Left lung (tissue), 14 donors: ENCODE measurements at places on chromosomes 1 and 21.

DNA sequence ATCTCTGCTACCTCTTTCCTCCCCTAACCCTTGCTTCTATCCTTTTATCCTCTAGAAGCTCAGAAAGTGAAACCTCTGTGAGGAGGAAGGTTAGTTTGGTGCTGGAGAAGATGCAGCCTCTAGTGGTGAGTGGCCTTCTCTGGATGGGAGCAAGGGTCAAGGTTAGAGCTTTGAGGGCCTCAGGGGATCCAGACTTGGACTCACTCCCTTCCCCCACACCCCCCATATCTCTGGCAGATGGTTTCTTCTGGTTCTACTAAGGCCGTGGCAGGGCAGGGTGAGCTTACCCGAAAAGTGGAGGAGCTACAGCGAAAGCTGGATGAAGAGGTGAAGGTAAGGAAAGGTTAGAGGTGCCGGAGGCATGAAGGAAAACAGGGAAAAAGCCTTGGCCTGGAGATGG lies 9.2 kb downstream of the CGN start:
- no peak for DNase-seq

DNA sequence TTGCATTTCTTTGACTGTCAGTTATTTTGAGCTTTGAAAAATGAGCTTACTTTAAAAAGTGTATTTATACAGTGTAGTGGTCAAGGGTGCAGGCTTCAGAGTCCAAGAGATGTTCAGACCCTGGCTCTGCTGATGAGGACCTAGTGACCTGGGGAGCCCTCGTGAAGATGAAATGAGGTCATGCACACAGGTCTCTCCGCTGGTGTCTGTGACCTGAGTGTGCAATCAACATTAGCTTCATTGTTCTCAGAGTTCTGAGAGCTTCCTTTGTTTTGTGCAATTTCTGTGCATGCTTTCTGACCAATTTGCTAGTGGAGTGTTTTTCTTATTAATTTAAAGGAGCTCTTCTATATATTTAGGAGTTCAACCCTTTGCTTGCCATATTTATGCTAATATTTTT lies 71.3 kb downstream of the RIPK4 start:
- no peak for DNase-seq

- DNase-seq: peak; percentile 31
These were observed 31.0 kb downstream of the TNNT2 start for GRCh38 chr1:201346337-201346939.

DNA sequence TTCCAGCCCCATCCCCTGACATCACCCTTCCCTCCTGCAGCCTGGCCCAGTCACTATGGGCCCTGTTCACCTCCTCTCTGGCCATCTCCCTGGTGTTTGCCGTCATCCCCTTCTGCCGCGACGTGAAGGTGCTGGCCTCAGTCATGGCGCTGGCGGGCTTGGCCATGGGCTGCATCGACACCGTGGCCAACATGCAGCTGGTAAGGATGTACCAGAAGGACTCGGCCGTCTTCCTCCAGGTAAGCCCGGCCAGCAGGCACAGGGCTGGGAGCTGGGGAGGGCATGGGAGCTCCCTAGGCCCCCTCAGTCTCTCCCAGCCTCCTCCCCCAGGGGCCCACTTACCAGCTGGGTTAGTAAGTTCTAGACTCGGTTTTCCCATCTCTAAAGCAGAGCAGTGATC lies 52.1 kb downstream of the ELK4 start:
- no peak for DNase-seq

DNA sequence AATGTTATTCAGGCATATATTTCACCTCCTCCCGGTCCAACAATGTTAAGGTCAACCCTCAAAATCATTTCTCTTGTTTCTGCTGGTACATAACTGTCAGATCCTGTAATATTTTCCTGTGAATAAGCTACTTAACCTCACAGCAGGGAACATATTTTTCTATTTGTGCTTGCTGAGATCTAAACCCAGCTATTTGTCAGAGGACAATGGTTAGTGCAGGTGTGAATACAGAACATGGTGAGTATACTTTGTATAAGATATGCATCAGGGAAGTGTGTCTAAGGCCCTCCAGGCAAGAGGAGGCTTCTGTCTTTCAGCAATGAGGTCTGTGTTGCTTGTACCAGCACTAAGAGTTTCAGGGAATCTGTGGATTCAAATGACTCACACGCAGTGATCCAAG lies 970.6 kb downstream of the NCAM2 start:
- no peak for DNase-seq

- no peak for DNase-seq
These were observed 21.8 kb downstream of the MIS18A start for GRCh38 chr21:32256873-32257620.

GRCh38 chr1:5368201-5368600 lies 624.0 kb downstream of the NPHP4 start:
- no peak for DNase-seq

DNA sequence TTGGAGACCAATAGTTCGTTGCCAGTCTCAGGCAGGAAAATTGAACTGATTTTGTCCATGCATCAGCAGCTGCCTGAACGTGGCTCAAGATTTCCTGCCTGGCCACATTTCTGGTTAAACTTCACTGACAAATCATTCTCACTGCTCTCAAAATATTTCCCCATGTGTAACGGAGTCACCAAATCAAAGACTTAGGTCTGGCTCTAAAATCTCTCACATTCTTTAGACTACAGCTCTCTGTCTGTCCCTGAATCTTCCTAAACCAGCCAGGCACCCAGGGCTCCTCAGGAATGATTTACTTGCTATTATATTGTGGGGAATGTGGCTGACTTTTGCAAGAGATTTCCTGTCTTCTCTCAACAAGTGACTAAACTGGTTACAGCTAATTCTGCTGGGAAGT lies 49.2 kb upstream of the GJA8 start:
- DNase-seq: no peak

- DNase-seq: no peak
These were observed 1.1 kb downstream of the INKA2 start for GRCh38 chr1:111738133-111738435.

GRCh38 chr21:38211321-38211720 lies 45.5 kb upstream of the KCNJ15 start:
- no peak for DNase-seq

- DNase-seq: no peak
These were observed at the start of gene GJB3 for GRCh38 chr1:34781071-34781843. GJB3 (plus strand) TSS chr1:34781214; CDS start chr1:34784763, 3,549 bp downstream.

DNA sequence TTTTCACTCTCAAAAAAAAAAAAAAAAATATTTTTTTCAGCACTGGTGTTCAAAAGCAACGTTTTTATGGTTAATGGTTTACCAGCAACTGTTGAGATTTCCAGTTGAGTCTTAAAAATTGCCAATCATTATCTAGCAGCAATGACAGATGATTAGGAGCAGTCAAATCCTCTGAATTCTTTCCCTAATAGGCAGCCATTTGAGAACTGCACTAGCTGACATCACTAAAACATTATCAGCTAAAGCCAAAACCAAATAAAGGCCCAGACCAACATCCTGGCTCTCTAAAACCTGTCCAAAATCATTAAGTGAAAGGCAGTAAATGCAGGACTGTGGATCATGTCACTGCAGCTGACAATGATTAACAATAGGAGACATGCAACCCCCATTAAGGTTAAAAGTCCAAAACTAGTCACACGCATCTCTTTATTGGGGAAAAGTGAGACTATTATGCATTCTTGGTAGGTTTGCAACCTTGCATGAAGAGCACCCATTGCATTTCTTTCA lies 14.0 kb downstream of the SFPQ start:
- DNase-seq: no peak

DNA sequence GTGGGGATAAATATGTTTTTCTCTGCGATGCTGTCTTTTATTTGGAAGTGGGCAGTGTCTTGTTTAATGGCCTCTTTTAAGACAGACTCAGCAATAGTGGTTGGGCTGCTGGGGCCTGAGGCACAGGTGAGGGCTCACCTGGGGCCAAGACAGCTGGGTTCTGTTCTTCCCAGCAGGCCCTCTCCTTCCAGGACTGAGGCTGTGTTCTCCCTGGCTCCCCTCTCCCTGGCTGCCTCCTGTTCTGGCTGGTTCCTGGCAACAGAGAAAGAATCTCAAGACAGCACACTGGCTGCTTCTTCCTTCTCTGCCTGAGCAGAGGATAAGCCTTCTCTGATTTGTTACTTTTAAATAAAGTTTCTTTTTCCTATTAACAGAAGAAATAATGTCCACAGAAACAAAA lies 7.4 kb upstream of the GRHL3 start:
- DNase-seq: no peak

DNA sequence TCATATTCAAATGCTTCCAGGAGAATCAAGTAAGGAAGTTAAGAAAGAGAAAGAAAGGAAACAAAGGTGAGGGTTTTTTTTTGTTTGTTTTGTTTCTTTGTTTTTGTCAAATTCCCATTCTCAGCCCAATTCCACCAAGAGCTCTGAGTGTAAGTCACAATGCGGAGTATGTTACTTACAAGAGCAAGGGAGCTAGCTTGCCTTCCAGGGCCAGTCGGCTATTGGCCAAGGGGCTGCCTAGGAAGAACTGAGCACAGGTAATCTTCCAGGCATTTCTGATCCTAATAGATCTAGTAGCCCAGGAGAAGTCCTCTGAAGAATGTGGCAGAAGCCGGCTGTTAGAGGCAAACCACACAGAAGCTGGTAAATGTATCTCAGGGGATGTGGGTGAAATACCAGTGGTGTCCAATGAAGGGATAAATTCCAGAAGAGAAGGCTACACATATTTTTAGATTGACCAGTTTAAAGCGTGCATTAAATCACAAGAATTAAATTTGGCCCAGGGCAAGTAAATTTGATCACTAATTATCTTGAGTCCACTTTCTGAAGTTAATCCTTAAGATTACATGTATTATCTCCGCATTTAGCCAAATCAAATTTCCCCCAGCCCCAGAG lies 239.6 kb upstream of the ADAMTS5 start:
- DNase-seq: no peak
